ENCODE measurements at places on chromosomes 1 and 21. TPM values are rescaled to one million over a fixed set of nuclear protein-coding genes. Genes with fewer than 3 reads are reported as not detected.

- no peak overlapping the region for H3K4me3 ChIP-seq
- peaks cover 18% of the 10 kb centered on the region for H3K27me3 ChIP-seq
- peaks cover 2% of the 10 kb centered on the region for H3K4me1 ChIP-seq
- no peak overlapping the region for H3K27ac ChIP-seq
- no peak for DNase-seq
Observed at GRCh38 chr21:38740090-38740489, 65.6 kb upstream of the ETS2 start.

DNA sequence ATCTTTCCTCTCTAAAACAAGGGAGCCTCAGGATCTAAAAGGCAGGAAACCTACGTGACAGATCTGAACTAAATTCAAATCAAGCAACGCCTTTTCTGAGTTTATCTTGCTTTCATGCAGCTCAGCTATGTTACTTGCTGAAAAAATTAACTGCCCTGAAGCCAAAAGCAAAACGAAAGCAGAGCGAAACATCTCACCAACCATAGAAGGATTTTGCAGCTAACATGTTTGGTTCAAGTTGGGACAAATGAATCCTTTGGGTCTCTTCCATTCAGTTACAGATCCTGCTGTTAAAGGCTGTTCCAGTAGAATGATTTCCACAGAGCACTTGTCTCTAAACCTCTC is 482 bp downstream of the SLC2A5 start:
- H3K4me3 ChIP-seq = peak overlapping the region; percentile 83
- H3K27me3 ChIP-seq = no peaks in the 10 kb centered on the region
- no peaks in the 10 kb centered on the region for H3K36me3 ChIP-seq
- DNase-seq = no peak
- peaks cover 71% of the 10 kb centered on the region for H3K4me1 ChIP-seq

The F5 gene
- total RNA-seq = 0.67 TPM

- no peak overlapping the region for H3K27ac ChIP-seq
- no peaks in the 10 kb centered on the region for H3K36me3 ChIP-seq
- no peak for DNase-seq
- H3K27me3 ChIP-seq = no peaks in the 10 kb centered on the region
- no peak overlapping the region for H3K4me3 ChIP-seq
Observed at GRCh38 chr1:14350197-14350596, 248.3 kb upstream of the KAZN start.

- peak overlapping the region; percentile 41 for H3K4me3 ChIP-seq
- H3K36me3 ChIP-seq = no peaks in the 10 kb centered on the region
- H3K27me3 ChIP-seq = no peaks in the 10 kb centered on the region
- H3K4me1 ChIP-seq = peaks cover 9% of the 10 kb centered on the region
- H3K27ac ChIP-seq = no peak overlapping the region
- DNase-seq = no peak
Observed at GRCh38 chr1:109199710-109200109, 14.0 kb upstream of the SARS1 start.

- DNase-seq = no peak
- H3K27ac ChIP-seq = no peak overlapping the region
- peaks cover 9% of the 10 kb centered on the region for H3K36me3 ChIP-seq
- H3K27me3 ChIP-seq = no peaks in the 10 kb centered on the region
Observed at GRCh38 chr1:63663873-63664272, 70.7 kb downstream of the PGM1 start.

The IL23R gene
- not detected for total RNA-seq

The ARHGEF2 gene
- total RNA-seq = 188 TPM

DNA sequence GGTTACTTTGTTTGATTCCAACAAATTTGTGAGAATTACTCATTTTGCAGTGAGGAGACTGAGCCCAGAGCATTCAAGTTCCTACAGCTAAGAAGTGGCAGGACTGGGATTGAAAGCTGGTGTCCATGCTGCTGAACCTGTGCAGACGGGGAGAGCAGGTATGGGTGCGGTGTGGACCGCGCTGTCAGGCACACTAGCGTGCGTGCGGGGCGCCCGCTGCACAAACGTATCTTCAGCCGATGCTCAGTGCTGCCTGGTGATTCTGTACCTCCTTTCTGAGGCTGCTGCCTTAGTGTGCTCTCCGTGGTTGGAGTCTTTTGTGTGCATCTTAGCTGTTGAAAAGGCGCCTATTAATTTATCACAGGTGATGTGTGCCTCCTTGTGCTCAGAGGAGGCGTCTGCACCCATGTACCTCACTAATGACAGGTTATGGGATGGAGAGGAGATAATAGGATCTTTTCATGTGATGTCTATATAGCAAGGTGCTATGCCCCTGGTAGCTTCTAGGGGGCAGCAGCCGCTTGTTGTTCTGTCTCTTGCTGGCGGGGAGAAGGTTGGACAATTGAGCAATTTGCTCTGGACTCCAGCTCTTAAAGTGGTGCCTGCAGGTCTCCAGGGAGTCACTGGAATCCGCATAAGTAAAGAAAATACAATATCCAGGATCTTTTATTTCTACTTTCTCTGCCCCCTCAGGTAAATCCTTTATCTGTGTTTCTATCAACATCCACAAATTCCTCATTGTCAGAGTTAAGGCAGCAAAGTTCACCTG is 32.5 kb downstream of the PEX14 start:
- DNase-seq = no peak
- peaks cover 7% of the 10 kb centered on the region for H3K36me3 ChIP-seq
- H3K4me1 ChIP-seq = peaks cover 38% of the 10 kb centered on the region
- H3K27me3 ChIP-seq = no peaks in the 10 kb centered on the region
- no peak overlapping the region for H3K27ac ChIP-seq

DNA sequence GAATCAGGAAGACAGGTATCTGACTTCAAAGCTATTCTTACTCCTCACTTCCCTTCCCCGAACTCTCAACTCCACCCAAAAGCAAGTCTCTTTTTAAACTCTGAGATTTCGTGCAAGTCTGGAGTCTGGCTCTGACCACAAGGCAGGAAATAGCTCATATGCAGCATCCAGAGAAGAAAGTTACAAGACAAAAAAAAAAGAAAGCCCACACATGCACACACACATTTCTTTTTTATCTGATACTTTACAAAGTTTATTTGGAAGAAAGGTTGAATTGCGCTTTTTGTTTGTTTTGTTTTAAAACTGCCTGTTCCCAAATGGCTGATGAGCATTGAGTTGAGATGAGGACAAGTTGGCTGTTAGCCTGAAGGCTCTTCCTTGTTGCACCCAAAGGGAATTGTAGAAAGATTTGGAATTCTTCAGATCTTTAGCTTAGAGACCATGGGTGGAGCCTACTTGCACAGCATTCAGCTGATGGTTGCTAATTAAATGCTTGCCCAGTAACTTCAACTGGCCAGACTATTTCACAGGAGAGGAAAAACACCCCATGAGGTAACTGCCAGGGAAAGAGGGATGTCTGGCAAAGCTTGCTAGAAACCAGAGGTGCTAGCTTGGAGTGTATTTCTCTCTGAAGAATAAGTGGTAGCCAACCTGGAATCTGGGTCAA is 490.3 kb downstream of the TTLL7 start:
- H3K27me3 ChIP-seq = no peaks in the 10 kb centered on the region
- H3K4me3 ChIP-seq = peak overlapping the region; percentile 9
- H3K27ac ChIP-seq = peak overlapping the region; percentile 6
- H3K36me3 ChIP-seq = no peaks in the 10 kb centered on the region

- H3K4me1 ChIP-seq = no peaks in the 10 kb centered on the region
- H3K27me3 ChIP-seq = peaks cover 11% of the 10 kb centered on the region
- H3K36me3 ChIP-seq = peaks cover 8% of the 10 kb centered on the region
- H3K4me3 ChIP-seq = no peak overlapping the region
- no peak overlapping the region for H3K27ac ChIP-seq
Observed at GRCh38 chr1:119891386-119891785, 4.9 kb downstream of the ADAM30 start.

DNA sequence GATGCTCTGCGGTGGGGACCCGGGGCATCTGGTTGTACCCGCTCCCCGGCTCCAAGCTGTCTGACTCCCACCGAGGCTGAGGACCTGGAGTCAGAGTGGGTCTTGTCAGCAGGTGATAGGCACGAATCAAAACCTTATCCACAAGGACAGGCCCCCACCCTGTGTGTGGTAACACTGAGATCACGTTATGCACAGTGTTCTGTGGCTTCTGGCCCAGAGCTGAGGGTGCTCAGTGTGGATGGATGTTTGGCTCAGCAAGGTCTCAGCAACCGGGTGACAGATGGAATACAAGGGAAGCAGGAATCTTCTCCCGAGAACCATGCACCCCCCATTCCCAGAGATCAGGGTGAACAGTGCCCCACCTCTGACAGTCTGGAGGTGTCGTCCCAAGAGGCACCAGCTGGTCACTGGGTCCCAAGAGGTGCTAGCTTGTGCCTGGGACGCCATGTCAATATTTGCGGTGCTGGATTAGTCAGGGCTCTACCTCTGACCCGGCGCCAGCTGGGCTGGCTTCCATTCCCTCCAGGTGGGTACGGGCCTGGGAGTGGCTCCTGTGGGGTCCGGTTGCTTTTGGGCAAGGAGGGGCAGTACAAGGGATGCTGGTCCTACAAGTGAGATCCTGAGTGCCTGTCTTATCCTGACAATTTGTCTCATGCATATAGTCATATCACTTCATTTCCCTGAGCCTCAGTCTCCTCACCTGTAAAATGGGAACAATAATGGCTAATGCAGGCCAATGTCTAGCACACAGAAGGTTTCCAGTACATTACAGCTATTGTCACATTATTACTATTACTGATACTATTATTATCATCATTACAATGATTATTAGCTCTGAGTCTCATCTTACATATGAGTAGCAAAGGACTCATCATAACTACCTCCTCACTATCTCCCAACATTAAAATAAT is 957 bp downstream of the CAPN9 start:
- peaks cover 9% of the 10 kb centered on the region for H3K4me1 ChIP-seq
- no peak overlapping the region for H3K4me3 ChIP-seq
- H3K27ac ChIP-seq = no peak overlapping the region
- H3K36me3 ChIP-seq = no peaks in the 10 kb centered on the region

The CD164L2 gene
- total RNA-seq = 0.16 TPM

The HDGF gene
- 113 TPM for total RNA-seq

DNA sequence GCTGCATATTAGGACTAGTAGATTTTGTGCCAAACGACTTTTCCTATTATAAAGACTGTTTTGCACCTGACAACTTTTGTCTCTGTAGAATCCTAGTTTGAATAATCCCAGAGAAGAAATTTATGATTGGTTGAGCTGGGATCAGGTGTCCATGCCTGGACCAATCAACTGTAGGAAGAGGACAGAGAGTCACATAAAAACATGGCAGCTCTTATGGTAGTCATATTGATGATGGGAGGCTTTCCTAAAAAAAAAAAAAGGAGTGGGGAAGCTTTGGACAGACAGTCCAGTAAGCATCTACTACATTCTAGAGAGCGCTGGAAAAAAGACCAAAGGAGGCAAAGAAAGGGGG is 30.7 kb upstream of the IGSF3 start:
- H3K27ac ChIP-seq = no peak overlapping the region
- no peak overlapping the region for H3K4me3 ChIP-seq
- no peaks in the 10 kb centered on the region for H3K4me1 ChIP-seq
- H3K27me3 ChIP-seq = peaks cover 6% of the 10 kb centered on the region
- H3K36me3 ChIP-seq = no peaks in the 10 kb centered on the region

GRCh38 chr1:107767156-107767582 is 197.8 kb downstream of the VAV3 start:
- no peak overlapping the region for H3K27ac ChIP-seq
- H3K36me3 ChIP-seq = peaks cover 81% of the 10 kb centered on the region
- H3K4me1 ChIP-seq = no peaks in the 10 kb centered on the region
- no peak for DNase-seq
- H3K27me3 ChIP-seq = no peaks in the 10 kb centered on the region

GRCh38 chr1:89715677-89716076 is 82.8 kb downstream of the LRRC8C start:
- H3K27me3 ChIP-seq = no peaks in the 10 kb centered on the region
- no peak overlapping the region for H3K27ac ChIP-seq
- H3K4me3 ChIP-seq = no peak overlapping the region
- peaks cover 24% of the 10 kb centered on the region for H3K36me3 ChIP-seq

GRCh38 chr1:241269116-241269515 is 87.9 kb downstream of the RGS7 start:
- no peak for DNase-seq
- no peak overlapping the region for H3K27ac ChIP-seq
- no peaks in the 10 kb centered on the region for H3K4me1 ChIP-seq
- H3K36me3 ChIP-seq = no peaks in the 10 kb centered on the region
- H3K27me3 ChIP-seq = no peaks in the 10 kb centered on the region

DNA sequence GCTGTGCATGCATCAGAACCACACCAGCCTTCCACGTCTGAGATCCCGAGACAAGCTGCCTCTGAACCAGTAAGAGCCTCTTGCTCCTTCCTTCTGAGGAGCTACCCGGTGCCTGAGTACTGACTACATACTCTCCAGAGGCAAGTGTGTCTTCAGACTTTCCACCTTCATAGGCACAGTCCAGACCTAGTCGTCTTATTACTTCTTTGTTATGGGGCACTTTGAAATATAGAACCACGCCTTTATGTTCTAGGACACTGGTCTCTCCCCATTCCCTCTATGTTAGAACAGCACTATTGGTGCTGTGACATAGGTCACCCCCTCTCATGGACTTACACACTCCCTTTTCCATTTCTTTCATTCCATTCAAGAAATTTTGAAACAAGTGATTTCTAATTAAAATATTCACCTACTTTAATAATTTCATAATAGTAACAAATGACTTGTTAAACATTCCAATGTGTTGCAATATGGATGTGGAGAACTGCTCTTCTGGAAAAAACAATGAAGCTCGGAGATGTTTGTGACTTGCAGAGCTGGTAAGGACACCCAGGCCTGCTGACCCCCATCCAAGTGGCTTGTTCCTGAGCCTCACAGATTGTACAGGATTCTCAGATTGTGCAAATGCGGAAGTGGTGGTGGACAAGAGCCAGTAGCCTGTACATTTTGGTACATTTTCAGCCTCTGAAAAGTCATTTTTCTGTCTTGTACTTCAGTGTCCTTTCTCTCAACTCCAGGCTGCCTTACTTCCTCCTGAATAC is 76.1 kb upstream of the SIPA1L2 start:
- H3K4me1 ChIP-seq = no peaks in the 10 kb centered on the region
- no peaks in the 10 kb centered on the region for H3K27me3 ChIP-seq
- DNase-seq = no peak
- no peak overlapping the region for H3K27ac ChIP-seq

- H3K36me3 ChIP-seq = no peaks in the 10 kb centered on the region
- no peak overlapping the region for H3K27ac ChIP-seq
- peaks cover 60% of the 10 kb centered on the region for H3K27me3 ChIP-seq
Observed at GRCh38 chr1:212513586-212513985, 80.9 kb downstream of the NENF start.

The ADCY10 gene
- 0.20 TPM for total RNA-seq

GRCh38 chr1:226702957-226703831 is 35.9 kb downstream of the ITPKB start:
- peaks cover 56% of the 10 kb centered on the region for H3K36me3 ChIP-seq
- peaks cover 78% of the 10 kb centered on the region for H3K4me1 ChIP-seq
- peak overlapping the region; percentile 93 for H3K27ac ChIP-seq
- peak overlapping the region; percentile 76 for H3K4me3 ChIP-seq
- H3K27me3 ChIP-seq = no peaks in the 10 kb centered on the region

DNA sequence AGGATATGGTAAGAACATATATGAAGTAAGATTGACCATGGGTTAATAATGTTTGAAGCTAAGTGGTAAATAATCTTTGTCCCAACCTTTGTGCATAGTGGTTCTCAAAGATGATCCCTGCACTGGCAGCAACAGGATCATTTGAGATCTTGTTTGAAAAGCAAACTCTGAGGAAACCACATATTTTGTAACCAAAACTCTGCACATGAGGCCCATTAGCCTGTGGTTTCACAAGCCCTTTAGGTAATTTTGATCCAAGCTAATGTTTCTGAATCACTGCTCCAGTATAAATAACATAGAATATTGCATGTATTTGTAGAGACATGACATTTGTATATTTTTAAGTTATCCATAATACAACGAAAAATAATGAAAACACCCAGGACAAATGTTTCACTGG is 147.9 kb upstream of the RGS18 start:
- DNase-seq = no peak
- H3K36me3 ChIP-seq = no peaks in the 10 kb centered on the region
- H3K4me3 ChIP-seq = no peak overlapping the region
- H3K27ac ChIP-seq = no peak overlapping the region

The CFAP74 gene
- total RNA-seq = not detected
